ENCODE measurements at places on chromosomes 2 and 18. TPM values are rescaled to one million over a fixed set of nuclear protein-coding genes. Genes with fewer than 3 reads are reported as not detected.

Gene ANO7
- 1.2 TPM for total RNA-seq

Gene GPR45
- not detected for total RNA-seq

Gene C2orf49
- 18.4 TPM for total RNA-seq

DNA sequence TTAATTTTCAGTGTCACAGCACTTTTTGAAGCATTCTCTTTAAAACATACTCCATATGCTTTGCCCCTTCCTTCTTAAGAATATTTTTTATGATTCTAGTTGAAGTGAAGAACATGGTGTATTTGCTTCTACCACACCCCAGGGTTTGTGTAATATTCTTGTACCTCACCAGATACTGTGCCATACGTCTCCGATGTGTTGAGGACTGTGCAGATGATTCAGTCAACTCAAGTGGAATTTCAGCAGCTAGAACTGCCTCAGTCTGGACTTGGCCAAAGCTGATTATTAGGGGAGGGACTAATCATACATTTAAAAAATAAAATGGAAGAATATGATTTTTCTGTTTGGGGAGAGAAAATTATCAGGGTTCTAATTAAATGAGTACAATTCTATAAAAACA is 115.7 kb downstream of the MYO1B start:
- H3K36me3 ChIP-seq, result no peaks in the 10 kb centered on the region
- no peaks in the 10 kb centered on the region for H3K27me3 ChIP-seq
- H3K4me3 ChIP-seq, result no peak overlapping the region
- H3K4me1 ChIP-seq, result peaks cover 36% of the 10 kb centered on the region
- no peak for DNase-seq
- H3K27ac ChIP-seq, result no peak overlapping the region

DNA sequence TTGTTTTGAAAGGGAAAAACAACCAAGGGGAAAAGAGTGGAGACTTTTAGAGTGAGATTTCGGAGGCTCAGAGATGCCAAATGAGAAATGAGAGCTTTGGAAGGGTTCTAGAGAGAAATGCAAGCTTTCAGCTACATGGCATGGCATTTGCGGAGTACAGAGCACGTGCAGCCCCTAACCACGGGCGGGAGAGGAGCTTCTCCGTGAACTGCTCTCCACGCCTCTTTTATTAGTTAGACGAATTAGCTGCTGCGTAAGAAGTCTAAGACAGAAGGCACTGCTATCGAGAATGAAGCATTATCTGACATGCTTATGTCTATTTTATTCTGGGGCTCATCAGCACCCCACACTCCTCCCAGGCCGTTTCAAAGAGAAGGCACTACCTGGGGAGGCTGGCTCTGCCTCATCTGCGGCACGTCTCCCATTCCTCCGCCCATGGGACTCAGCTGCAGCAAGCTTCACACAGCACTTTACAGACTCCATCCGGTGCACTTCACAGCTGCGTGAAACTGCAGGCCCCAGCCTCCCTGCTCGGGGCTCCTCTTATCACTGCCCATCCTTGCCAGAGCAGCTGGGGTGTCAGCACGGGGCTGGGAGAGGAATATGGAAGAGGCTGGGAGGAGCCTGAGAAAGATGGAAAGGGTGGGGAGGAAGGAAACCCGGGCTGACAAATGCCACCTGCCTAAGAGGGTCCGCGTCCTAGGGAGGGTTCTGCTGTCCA is 207.3 kb upstream of the APCDD1 start:
- H3K4me1 ChIP-seq, result no peaks in the 10 kb centered on the region
- DNase-seq, result no peak
- no peak overlapping the region for H3K4me3 ChIP-seq
- no peak overlapping the region for H3K27ac ChIP-seq

GRCh38 chr2:163778045-163778781 is 42.4 kb upstream of the FIGN start:
- no peak overlapping the region for H3K27ac ChIP-seq
- peaks cover 18% of the 10 kb centered on the region for H3K4me1 ChIP-seq
- no peak for DNase-seq
- no peaks in the 10 kb centered on the region for H3K36me3 ChIP-seq
- H3K27me3 ChIP-seq, result no peaks in the 10 kb centered on the region

- no peaks in the 10 kb centered on the region for H3K36me3 ChIP-seq
- H3K27me3 ChIP-seq, result no peaks in the 10 kb centered on the region
- H3K4me3 ChIP-seq, result no peak overlapping the region
- DNase-seq, result no peak
Observed at GRCh38 chr2:128520791-128521190, 202.1 kb upstream of the HS6ST1 start.

DNA sequence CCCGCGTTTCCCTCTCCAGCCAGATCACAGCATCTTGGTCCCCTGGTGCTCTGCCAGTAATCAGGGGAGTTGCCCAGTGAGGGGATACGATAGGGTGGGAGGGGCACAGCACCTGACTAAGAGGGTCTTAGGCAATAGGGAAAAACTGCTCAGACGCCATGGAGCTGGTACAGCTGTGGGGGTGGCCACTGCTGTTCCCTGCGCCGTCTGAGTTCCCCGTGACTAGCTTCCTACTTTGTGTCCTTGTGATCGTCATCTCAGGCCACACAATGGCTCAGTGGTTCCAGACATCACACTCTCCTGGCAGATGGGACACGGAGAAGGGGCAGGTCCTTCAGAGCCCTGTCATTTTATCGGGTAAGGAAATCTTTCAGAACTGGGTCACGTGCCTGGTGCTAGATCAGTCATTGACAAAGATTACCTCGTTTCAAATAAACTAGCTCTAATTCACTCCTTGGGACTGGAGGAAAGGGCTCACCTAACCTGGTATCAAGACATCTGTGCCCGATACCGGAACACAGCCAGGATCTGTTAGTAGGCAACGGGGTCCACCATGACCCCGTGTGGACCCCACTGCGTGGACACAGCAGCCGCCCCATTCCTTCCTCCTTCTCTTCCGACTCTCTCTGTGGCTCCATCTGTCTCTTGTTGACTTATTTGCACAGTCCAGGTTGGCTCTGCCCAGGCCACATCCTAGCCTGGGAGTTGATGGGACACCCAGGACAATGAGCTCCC is 101.6 kb downstream of the PTGR3 start:
- H3K27ac ChIP-seq, result no peak overlapping the region
- H3K36me3 ChIP-seq, result no peaks in the 10 kb centered on the region
- H3K4me3 ChIP-seq, result no peak overlapping the region
- no peaks in the 10 kb centered on the region for H3K27me3 ChIP-seq

- H3K36me3 ChIP-seq, result no peaks in the 10 kb centered on the region
- no peak overlapping the region for H3K4me3 ChIP-seq
- DNase-seq, result no peak
- H3K27ac ChIP-seq, result no peak overlapping the region
Observed at GRCh38 chr2:181779288-181780021, 99.1 kb upstream of the NEUROD1 start.

GRCh38 chr2:62196278-62196901 is 475 bp downstream of the B3GNT2 start:
- DNase-seq, result no peak
- H3K4me1 ChIP-seq, result peaks cover 34% of the 10 kb centered on the region
- peak overlapping the region; percentile 84 for H3K27ac ChIP-seq
- no peaks in the 10 kb centered on the region for H3K36me3 ChIP-seq

DNA sequence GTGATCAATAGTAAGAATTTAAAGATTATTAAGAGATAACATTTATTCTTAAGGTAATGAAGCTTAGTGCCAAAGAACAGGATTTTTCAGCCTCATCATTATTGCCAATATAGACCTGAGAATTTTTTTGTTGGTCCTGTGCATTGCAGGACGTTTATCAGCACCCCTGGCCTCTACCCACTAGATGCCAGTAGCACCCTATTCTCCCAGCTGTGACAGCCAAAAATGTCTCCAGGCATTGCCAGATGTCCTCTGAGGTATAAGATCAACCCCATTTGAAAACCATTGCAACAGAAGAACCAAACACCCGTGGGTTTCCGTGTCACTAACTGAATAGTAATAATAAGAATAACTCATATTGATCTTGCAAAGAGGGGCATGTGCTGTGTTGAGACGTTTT is 700.0 kb upstream of the SOX11 start:
- no peaks in the 10 kb centered on the region for H3K27me3 ChIP-seq
- no peaks in the 10 kb centered on the region for H3K36me3 ChIP-seq
- no peak overlapping the region for H3K4me3 ChIP-seq
- DNase-seq, result no peak
- no peaks in the 10 kb centered on the region for H3K4me1 ChIP-seq
- no peak overlapping the region for H3K27ac ChIP-seq
